ENCODE measurements at places on chromosomes 16 and 17.

DNA sequence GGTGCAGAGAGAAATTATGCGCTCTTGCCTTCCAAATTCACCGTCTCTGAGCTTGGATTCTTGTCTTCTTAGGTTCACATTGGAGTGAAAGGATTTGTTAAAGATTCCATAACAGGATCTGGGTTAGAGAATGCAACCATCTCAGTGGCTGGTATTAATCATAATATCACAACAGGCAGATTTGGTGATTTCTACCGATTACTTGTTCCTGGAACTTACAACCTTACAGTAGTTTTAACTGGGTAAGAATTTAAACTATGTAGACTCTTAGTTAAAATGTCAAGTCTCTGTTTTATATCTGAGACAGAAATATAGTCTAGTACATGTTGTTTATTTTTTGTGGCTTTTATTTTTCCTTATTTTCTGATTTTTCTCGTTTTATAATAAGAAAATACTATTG is 42.9 kb downstream of the CPD start:
- DNase-seq: no peak

- DNase-seq: no peak
Measured at GRCh38 chr16:5336941-5337340, 239.3 kb upstream of the EEF2KMT start.

GRCh38 chr17:77111934-77112296 is 28.9 kb upstream of the SEC14L1 start:
- DNase-seq: no peak

GRCh38 chr16:8407351-8407750 is 183.0 kb downstream of the TMEM114 start:
- DNase-seq: no peak

- no peak for DNase-seq
Measured at GRCh38 chr16:5533321-5533888, 435.8 kb upstream of the EEF2KMT start.

DNA sequence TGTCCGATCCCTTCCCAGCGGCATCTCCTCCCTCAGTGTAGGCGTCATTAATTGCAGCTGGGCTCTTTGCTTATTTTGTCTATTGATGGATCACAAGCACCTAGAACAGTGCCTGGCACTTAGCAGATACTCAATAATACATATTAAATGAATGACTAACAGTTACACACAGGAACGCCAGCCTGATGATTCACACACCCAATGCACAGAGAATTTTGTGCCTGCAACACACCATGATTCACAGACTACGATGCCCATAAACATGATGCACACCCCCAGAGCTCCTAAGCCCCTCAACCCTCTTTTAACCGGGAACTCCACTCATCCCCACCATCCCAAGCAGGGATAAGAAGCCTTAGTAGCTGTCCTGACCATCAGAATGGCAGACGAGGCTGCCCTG is 66.6 kb upstream of the TMEM97 start:
- DNase-seq: no peak

DNA sequence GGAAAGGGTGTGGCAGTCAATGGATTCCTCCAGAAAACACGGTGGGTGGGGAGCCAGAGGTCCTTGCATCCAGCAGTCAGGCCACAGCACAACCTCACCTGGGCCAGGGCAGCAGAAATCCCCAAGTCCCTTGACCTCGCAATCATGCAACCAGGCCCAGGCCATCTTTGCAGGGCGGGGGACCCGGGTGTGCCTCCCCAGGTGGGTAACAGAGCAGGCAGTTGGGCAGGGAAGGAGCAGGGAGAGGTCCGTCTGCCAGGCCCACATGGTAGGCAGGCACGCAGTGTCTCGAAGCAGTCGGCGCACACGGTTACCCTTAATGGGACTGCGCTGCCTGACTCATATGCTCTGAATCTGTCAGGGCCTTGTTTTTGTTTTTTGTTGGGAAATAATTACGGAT is 153.0 kb downstream of the RBFOX3 start:
- DNase-seq: no peak

- peak; percentile 77 for DNase-seq
Measured at GRCh38 chr16:89320782-89321501, 103.4 kb downstream of the ZNF778 start.

GRCh38 chr16:17072104-17072503 is 398.7 kb downstream of the XYLT1 start:
- no peak for DNase-seq

DNA sequence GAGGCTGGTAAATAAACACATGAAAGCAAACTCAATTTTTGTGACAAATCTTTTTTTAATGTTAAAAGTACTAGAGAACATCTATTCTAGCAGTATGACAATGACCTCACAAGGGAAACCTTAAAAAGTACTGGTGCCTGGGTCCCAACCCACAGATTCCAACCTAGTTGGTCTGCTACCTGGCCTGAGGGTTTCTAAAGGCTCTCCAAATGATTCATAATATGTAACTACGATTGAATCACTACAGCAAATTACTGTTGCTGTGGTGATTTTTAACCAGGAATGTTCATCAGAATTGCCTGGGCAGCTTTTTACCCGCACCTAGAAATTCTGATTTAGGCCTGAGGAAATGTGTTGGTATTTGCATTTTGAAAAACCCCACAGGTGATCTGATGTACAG is 26.1 kb downstream of the CDR2 start:
- DNase-seq: no peak

DNA sequence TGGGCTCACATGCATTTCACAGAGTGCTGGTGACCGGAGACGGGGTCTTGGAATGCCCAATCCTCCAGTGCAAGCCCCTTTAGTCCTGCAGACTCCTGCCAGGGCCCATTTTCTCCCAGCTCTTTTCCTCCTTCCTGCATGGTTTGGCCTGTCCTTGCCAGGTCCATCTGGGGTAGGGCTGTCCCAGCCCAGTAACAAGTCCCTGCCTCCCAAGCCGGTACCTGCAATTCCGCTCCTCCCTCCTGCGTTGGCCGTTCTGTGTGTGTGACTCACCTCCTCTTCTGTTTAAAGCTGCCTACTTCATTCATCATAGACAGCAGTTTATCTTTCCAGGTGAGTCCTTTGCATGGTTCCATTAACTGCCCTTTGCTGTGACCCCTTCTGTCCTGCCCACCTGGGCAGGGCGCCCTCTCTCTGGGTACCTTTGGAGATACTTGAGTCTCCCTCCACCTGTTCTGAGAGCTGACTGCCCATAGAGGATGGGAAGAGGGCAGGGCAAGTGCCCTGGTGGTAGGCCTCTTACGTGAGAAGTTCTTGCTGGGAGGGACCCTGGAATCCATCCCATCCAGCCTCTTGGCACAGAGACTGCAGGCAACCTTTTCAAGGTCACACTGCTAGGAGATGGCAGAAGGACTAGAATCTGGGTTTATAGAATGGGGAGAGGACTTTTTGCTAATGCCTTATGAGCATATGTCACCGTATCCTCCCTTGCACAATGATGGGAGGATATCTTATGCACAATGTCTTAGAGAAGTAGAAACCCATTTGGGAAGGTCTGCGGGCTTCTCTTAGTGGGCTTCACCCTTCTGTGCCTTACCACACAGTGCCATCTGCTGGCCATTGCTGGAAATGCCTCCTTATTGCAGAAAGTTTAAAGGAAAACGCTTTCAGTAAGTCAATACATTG is 29.7 kb upstream of the LGALS9 start:
- DNase-seq: peak; percentile 47

- no peak for DNase-seq
Measured at GRCh38 chr17:69978056-69978646, 96.9 kb upstream of the KCNJ16 start.

GRCh38 chr17:56447171-56447570 is 146.3 kb upstream of the NOG start:
- DNase-seq: no peak

GRCh38 chr16:12064291-12064690 is 87.8 kb downstream of the SNX29 start:
- DNase-seq: no peak

DNA sequence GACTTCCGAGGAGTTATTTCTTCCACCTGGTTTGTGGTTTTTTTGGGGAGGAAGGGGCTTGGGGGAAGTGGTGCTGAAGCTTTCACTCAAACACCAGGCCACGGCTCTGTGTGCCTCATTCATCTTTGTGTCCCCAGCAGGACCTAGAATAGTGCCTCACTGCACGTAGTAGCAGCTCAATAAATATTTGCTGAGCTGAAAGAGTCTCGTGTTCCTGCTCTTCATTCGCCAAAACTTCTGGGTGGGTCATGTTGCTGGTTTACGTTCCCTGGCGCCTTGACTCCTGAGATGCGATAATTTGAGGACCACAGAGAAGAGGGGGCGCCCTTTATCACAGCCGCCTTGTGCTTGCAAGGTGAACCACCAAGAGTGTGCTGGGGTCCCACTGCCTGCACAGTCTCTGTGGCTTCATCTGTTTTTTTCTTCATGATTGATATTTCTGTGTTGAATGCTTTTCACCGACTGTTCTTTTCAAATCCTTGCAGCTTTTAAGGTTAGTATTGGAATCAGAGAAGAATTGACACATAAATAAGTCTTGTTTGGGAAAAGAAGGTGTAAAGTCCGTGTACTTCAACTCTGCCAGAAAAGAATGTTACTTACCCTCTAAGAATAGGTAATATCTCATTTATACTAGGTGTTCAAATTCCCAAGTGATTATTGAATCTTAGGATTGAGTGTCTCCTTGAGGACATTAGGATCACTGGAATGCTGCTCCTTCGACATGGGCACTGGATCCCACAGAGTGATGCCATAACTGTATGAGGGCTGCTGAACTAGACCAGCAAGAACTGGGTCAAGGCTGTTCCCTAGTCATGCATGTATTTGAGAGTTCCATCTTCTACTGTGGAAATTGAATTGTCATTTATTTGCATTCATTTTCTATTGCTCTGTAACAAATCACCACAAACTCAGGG is 92.7 kb upstream of the CLEC18A start:
- no peak for DNase-seq

DNA sequence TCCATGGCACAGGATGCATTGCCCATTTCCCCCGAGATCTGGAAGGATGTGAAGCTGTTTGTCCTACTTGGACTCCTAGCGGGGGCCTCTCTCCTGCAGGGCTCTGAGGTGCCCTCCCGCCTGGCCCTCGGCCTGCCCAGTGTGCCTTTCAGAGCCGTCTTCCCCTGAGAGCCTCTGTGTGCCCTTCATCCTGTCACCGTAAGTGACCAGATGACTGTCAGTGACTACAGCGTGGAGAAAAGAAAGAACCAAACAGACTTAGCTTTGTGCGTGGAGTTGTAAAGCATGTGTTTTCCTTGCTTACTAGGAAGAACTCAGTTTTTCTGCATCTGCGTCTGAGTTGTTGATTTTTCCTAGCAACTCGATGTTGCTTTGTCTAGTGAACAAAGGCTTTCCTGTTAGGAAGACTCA is 56.1 kb downstream of the BANP start:
- DNase-seq: no peak

Data from COR-L47 (cell line).